ENCODE measurements at places on chromosomes 5 and 9. TPM values are rescaled to one million over a fixed set of nuclear protein-coding genes. Genes with fewer than 3 reads are reported as not detected.

DNA sequence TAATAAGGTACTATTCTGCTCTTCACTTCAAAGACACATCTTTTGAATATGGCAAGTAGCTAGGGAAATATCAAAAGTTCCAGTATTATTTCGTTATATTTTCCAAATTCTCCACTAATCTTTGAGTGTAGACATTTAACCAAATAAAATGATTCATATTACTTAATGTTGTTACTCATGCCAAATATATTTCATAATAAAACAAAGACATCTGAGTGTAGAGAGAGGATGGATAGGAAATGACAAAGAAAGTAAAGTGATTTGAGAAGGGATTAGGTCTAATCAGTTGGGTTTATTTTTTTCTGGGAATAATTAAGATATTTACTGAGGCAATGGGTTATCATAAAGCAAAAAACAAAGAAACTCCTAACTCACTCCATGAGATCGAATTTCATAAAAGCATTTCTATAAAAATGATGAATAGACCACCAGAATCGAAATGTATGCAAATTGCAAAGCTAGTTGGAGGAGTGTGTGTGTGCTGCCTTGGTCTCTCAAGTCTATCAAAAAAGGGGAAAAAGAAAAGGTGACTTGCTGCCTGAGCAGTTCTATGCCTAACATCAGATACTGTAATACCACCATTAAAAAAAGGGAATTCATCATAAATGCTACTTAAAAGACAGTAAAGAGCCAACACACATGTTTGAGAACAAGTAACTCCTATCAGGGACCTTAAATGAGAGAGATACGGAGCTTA lies 255.5 kb downstream of the PDE4D start:
- no peak for DNase-seq

- no peak for DNase-seq
Observed at GRCh38 chr9:114096041-114096511, 3.0 kb downstream of the KIF12 start.

DNA sequence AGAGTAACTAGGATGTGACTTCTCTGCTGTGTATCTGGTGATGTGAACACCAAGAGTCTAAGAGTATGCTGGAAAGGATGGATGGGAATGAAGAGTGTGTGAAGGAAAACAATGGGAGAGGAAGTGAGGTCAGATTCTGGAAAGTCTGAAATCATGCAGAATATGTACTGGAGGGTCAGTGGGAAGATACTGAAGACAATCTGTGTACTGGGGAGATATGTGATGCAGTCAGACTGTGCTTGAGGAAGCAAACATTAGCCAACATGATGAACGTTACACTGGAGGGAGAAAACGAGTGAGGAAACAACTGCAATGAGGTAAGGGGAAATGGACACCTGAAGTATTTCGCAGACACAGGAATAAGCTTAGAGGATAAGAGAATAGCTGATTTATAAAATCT lies 105.7 kb downstream of the NR3C1 start:
- no peak for DNase-seq

- DNase-seq = no peak
Observed at GRCh38 chr9:71901695-71902597, 9.0 kb downstream of the ABHD17B start.

DNA sequence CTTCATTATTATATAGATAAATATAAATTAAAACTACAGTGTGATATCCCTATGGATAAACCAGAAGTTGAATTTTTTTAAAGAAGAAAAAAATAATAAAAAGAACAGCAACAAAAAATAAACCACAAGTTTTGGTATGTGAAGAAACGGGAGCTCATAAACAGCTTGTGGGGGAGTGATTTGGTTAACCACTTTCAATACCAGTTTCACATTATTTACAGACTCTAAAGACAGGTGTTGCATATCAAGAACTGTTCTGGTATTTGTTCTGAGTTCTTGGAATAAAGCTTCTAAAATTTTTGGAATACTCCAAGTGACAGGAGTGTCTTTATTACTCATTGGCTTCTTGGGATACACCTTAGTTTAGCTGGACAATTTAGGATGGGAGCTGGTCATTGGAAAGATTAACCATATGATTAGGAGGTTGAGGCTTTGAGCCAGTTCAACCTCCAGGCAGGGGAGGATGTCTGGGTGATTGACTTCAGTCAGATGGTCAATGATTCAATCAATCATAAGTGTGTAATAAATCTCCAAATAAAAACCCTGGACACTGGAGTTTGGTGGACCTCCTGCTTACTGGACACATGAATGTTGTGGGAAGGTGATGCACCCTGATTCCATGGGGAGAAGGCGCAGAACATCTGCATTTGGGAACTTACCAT lies 2223.1 kb upstream of the C9orf72 start:
- no peak for DNase-seq

DNA sequence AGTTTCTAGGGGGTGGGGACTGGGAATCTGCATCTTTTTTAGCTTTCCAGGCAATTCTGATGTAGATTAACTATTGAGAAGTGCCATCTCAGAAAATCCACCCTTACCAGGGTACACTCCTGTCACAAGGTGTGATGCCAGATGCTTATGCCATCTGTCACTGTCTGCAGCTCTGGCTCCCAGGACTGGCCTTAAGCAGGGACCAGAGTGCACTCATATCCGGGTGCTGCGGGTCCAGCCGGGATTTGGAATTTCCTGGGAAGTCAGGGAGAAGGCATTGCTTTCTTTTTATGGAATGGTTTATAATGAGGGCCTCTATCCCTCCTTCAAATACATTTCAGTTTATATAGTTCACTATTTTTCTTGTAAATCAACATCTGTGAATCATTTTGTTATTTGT lies 92.6 kb downstream of the TMEM174 start:
- DNase-seq = no peak

RGS7BP gene
- total RNA-seq = 3.9 TPM

ATOSB gene
- 0.51 TPM for total RNA-seq

OR2K2 gene
- total RNA-seq = not detected

LCN1 gene
- total RNA-seq = 2.2 TPM

Data from uterus (tissue), 4 donors.